HCEC 1CT (cell line): ENCODE measurements at places on chromosomes 3 and 15.

- no peak for DNase-seq
Measured at GRCh38 chr15:91609966-91610365, 243.5 kb upstream of the SLCO3A1 start.

DNA sequence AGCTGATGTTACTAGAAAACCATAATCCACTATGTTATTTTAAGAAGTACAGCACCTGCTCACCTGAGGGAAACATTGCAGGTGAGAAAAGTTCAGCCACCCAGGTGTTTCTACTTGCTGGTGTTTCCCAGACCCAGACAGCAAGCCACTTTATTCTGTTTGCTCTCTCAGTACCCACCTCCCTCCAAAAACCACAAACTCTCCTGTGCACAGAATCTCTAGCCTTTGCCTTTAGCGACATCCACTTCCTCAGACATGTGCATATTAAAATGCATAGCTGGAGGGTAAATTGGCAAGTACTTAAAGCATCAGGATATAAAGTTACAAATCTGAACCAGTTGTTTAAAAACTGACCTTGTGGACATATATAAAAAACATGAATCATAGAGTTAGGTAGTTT lies 36.7 kb downstream of the VGLL3 start:
- DNase-seq: no peak

DNA sequence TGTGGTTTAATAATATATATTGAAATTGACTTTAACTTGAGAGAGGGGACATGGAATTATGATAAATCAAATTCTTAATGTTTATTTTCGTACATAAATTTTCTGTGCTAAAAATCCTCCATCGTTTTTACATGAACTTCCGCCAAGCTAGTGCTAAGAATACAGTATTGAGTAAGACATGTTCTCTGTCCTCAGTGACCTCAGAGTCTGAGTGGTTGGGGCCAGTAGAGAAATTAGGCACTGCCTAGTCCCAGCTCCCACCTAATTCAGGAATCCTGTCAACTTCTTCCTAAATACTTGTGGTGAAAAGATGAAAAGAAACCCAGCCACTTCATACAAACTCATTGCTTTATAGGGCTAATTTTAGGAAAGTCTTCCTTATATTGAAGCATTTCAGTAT lies 110.3 kb downstream of the PPP2R3A start:
- DNase-seq: no peak

DNA sequence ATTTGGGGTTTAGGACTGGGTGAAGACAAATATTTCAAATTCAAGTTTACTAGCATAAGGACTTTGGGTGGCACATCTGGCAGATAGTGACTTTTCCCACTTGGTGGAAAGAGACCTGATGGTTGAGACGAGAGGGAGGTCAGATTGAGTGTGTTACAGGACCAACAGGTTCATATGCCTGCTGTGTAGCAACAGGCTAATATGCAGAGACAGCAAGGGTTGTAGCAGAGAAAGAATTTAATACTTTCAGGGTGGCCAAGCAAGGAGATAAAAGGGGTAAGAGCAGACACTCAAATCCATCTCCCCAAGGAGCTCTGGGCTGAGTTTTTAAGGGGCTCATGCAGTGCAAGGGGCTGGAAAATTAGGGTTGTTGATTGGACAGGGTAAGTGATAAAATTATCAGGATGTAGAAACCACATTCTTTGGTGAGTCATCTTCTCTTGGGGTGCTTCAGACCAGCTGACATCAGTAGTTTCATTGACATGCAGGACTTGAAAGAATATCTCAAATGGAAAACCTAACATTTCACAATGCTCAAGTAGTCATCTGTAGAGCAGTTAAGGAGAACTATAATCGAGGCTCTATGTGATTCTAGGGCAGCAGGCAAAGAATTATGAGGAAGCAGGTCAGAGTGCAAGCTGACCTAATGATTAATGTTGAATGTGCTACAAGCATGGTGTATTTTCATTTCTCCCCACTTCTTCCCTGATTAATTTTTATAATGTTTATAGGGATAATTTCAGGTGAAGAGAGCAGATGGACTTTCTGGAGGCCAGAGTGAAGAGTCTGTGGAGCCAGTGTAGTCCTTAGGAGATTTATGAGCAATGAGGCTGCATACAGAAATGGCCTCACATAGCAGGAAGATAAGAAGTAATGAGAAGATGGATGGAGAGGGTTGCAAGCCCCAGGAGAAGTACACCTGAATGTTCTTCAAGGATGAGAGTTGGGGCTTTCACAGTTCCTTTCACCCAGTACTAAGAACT lies 13.7 kb downstream of the FOXB1 start:
- DNase-seq: peak; percentile 79

DNA sequence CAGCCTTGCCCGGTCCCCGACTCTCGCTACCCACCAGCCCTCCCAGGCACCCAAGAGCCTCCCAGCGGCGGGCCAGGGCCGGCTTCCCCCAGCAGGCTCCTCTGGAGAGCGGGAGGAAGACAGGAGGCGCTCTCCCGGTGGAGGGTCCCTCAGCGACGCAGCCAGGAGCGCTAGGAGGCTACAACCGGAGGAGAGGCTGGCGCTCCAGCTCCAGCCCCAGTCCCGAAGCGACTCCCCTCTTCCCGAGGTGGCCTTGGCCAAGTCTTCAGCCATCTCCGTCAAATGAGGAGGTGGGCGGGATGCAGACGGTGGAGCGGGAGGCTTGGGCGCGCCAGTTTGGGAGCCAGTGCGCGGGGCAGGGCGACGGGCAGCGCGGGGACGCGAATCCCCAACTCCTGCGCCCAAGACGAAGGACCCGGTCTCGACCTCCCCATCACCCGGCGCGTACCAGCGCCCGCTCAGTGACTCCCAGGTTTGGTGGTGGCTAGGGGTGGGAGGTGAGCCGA lies 722 bp downstream of the CHRNA3 start:
- no peak for DNase-seq

GRCh38 chr3:50162034-50162883 lies 7.1 kb downstream of the SEMA3F start:
- DNase-seq: no peak
